Umbilical cord (tissue), 2 donors: ENCODE measurements at places on chromosomes 13 and 19.
A peak's percentile ranks its signal among the peaks of the same experiment; 100 is the strongest.

DNA sequence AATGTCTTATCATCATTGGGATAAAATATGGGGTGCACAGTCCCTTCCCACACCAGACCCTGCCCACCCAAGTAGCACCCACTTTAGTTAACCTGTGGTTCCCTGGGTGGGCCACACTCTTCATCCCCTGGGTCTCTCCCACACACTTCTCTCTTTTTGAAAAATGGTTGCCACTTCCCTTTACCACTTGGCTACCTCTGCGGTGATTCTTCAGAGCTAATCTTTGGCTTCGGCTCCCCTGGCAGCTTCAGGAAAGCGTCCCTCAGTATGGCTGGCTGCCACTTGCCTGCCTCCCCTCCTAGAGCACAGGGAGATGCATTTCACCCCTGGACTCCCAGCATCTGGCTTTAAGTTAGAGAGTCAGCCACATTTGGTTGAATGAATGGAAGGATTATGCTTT is 18.2 kb downstream of the CCNA1 start:
- DNase-seq, result no peak

DNA sequence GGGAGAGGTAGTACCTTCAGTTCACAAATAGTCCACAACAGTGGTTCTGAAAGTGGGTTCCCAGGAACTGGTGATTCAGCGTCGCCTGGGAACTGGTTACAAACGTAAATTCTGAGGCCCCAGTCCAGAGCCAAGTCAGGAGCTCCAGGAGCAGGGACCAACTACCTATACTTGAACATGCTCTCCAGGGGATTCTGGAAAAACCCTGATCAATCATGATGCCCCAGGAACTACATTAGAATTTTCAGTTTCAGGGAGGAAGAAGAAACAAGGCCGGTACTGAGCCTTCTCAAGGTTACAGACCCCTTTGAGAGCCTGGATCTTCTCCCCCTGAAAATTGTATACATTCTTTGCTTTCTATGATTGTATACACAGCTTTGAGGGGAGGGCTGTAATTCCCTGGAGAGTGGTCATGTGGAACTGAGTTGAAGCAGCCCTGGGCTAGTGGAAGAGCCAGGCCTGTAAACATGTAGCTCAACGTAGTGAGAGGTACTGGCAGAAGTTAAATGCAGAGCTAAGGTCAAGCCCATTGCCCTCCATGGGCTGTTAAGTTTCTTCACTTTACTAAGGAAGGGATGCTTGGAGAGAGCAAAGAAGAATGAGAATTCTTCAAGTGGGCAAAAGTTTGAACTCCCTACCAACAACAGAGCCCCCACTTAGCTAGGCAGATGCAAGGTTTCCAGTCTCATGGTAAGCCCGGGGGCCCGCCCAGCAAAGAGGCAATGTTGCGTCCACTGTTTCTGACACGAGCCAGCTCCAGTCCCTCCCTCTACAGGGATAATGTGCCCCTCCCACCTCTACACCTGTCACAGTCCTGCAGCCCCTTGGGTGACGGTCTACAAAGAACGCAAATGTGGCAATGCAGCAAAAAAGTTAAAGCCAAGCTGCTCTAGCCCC is 17.0 kb downstream of the DOCK9 start:
- DNase-seq, result no peak

DNA sequence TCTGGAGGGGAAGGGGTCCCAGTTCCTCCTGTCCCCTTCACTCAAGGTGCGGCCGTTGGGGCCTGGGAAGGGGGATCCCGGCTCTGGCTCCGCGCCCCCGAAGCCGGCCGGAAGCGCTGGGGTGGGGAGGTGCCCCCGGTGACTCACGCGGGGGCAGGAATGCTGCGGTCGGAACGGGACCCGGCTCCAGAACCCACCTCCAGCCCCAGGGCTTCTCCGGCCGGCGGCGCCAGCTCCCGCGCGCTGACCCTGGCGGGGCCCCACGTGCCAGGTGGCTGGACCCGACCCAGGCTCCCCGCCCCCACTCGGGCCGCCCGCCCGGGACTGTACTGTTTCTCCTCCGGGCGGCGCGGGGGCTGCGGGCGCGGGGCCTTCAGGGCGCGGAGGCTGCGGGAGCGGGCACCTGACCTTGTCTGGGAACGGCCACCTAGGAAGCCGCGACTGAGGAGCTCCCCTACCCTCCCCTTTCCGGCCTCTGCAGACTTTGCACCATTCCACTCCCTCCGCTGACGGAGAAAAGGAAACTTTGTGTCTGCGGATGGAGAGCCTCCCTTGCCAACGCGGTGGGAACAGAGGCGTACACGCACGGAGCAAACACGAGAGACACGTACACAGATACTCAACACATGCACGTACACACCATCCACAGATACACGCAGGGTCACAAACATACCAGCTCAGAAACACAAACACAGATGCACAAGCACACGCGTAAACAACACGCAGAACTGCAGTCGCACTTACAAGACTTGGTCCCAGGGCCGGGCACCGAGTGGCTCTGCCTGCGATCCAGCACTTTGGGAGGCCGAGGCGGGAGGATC is 7.2 kb downstream of the AXL start:
- peak; percentile 66 for DNase-seq

DNA sequence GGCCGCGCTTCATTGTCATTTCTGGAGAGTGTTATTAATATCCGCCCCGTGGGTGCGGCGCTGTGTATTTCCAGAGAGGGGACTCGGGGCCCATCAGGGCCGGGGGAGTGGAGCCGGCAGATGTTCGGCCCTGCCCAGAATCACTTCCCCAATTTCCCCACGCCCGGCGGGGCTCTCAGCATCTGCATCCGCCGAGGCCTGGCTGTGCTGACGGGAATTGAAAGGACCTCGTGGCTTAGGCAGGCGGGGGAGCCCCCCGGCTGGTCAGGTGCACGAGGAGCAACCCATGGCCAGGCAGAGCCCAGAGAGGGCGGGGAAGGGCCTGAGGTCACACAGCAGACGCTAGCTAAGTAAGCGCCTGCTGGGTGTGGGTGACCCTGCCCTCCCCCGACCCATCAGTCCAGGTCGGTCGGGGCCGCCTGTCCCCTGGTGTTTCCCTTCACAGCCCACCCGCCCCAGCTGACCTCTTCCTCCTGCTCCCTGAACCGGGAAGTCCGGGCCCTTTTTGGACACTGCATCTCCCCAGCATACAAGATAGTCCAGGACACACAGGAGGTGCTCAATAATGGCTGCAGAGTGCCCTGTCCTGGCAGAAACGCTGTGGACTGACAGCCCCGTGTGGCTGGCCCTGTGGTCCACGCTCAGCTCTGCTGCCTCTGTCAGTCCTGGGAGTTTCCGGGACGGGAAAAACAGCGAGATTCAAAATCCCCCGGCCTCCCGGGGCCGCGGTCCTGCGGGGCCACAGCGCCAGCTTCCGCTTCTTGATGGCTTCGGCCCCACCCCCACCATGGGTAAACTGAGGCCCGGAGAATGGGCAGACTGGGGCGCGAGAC is 22.1 kb downstream of the ARID3A start:
- DNase-seq, result no peak

- no peak for DNase-seq
Observed at GRCh38 chr13:98873377-98874028, 104.4 kb downstream of the DOCK9 start.

DNA sequence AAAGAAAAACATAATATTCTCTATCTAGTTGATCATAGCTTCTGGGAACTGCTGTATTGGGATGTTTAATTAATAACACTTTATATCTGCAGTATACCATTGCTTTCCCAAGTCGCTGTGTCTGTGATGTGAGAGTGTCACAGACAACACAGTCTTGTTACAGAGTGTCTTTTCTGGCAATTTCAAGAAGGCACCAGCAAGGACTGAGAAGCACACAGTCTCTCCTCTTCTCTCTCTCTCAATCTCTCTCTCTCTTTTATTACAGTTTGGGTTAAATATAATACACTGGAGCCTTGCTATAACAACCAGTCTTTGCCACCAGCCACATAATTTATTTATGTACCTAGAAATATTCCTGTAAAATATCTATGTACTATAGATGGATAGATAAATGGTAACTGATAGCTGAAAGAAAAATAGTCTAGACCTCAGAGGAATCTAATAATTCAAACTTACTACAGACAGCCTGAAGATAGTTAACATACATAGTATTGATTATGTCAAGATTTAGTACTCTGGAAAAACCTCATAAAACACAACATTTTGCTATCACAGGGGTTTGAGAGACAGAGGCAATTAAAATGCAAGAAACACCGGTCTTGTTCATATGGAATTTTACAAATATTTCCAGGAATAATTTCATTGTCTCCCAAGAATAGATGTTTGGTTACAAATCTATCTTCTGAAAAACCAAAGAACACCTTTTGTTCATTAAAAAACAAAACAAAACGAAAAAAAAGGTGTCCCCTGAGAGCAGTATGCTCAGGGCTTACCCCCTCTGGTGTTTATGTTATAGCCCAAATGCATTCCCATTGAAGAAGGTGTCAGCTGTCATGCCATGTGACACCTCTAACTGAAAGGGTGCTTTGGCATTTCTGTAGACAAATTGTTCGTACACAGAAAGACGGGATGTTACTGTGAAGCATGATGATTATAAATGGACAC is 507.8 kb downstream of the TBC1D4 start:
- no peak for DNase-seq

- no peak for DNase-seq
Observed at GRCh38 chr13:54390841-54391240, 1362.2 kb downstream of the OLFM4 start.

DNA sequence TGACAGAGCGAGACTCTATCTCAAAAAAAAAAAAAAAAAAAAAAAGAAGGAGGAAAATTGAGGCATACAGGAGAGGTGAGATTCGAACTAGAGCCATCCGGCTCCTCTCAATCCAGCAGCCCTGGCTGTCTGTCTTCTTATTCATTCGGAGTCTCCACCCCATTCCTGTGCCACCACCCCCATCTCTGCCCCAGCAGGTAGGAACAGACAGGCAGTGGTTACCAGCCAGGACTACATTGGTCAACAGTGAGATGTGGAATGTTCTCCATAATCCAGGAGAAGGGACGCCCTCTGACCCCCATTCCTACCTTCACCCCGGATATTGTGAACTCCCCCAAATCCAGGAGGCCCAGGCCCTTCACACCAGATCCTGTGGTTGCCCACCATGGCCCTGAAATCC is 6.6 kb upstream of the S1PR2 start:
- no peak for DNase-seq

DNA sequence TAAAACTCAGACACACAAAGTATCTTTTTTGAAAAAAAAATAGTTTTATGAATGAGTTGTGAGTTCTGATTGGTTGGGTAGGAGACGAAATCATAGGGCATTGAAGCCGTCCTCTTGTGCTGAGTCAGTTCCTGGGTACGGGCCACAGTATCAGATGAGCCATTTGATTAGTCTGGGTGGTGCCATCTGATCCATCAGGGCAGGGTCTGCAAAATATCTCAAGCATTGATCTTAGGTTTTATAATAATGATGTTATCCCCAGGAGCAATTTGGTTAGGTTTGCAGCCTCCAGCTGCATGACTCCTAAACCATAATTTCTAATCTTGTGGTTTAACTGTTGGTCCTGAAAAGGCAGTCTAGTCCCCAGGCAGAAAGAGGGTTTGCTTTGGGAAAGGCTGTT is 1310.6 kb downstream of the SLITRK1 start:
- no peak for DNase-seq

DNA sequence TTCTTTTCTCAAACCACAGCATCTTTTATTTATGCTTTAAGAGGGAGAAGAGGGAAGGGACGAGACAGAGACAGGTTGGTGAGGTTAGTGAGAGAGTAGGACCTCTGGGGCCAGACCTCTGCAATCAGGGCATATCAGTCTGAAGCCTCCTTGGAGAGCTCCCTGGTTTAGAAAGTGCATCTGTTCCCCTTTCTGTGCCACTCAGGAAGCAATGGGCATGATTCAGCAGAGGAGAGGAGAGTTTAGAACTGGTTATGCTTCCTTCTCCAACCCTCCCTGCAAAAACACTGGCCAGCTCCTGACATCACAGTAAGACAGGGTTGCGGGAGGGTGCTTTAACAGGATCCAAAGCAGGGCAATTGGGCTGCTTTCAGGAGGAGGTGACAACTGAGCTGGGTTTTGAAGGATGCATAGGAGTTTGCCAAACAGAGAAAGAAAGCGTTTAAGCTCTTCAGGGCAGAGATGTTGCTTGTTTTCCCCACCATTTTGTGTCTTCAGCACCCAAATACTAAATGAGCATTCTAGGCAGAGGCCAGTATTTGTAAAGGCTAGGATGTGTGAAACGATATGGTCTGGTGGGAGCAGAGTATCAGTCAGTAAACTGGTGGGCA is 33.1 kb downstream of the CERS4 start:
- no peak for DNase-seq

- no peak for DNase-seq
Observed at GRCh38 chr13:62176051-62176450, 760.4 kb upstream of the PCDH20 start.

DNA sequence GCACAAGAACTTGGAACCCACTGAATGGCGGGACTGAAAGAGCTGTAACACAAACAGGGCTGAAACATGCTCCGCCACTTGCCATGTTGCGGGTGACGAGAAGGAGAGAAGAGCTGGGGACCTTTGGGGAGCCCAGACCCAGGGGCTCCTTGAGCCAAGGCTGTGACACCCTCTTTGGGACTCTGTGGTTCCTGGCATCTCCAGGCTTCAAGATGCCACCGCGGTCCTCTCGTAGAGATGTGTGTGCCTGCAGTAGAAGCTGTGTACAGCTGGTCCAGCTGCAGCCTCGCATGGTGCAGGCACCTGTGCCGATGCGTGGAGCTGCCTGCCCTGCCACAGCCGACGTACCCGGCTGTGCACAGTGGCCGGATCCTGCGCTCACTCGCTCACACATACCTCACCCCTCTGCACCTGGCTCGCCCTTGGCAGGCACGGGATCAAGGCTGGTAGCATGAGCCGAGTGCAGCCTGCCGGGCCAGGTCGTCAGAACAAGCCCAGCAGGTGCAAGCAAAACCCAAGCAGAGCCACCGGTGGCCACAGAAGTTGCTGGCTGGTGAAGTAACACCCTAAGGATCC is 1385.8 kb downstream of the PCDH9 start:
- DNase-seq, result no peak

DNA sequence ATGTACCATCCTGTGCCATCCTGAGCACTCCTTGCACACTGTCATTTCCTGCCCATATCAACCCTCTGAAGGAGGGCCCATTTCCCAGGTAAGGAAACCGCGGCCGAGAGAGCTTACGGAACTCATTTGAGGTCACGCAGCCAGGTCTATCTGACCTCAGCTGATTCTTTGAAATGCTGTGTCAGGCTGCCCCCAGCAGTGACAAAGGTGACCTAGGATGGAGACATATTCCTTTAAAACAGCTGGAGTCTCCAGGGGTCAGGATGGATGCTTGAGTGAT is 42.2 kb upstream of the VSTM2B start:
- DNase-seq, result no peak

DNA sequence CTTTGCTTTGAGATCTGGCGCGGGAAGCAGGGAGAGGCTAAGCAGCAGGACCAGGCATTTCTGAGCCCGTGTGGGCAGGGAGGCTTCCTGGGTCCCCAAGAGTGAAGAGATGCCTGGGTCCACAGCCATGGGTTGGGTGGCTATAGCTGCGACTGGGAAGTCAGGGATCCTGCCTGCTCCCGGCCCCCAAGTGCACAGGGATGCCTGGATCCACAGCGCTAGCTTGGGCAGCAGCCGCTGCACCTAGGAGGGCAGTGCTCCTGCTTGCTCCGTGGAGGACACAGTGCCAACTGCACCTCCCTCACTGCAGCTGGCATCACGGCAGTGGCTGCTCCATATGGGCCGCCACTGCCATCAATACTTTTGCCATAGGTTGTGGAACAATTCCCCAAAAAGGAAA is 384.7 kb downstream of the PCDH9 start:
- DNase-seq, result no peak
